ENCODE measurements at places on chromosomes 5 and 9.

DNA sequence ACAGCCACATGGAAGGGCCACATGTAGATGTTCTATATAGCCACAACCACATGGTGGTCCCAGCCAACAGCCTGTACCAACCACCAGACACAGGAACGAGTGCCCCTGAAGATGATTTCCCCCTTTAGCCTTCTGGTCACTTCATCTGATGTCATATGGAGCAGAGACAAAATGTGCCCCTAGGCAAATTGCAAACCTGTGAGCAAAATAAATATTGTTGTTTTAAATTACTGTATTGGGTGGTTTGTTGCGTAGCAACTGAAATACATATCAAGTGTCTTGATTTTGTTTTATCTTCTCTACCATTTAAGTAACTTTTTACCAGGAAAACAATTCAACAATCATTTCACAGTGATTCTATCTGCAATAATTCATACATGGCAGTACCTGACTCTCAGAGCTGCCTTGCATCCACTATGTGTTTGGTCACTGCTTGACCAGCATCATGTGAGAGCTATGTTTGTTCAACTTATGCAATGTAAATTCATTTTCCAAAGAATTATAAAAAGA is 142.5 kb upstream of the VLDLR start:
- DNase-seq: no peak

GRCh38 chr9:69918322-69918721 is 97.7 kb downstream of the CFAP95 start:
- no peak for DNase-seq

GRCh38 chr5:28779161-28779754 is 1740.9 kb upstream of the CDH9 start:
- DNase-seq: no peak

- DNase-seq: no peak
Observed at GRCh38 chr5:5770825-5771224, 348.3 kb downstream of the ICE1 start.

DNA sequence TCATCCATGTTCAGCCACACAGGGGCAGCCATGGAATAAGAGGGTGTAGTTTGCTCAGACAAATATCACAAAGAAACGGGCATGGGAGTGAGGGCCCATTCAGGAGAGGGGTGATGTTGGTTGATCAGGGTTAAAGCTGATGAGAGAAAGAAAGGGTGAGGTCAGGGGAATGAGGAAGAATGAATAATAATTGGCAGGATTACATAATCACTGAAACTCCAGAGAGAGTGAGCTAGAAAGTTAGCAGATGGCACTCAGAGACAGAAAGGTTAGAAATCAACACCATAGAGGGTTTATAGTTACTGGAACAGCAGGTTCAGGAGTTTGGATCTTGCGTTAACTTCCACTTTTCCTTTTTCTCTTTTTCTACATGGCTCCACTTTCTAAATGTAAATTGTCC is 113.9 kb downstream of the TAF11L14 start:
- DNase-seq: no peak

GRCh38 chr5:109668668-109669422 is 20.9 kb upstream of the MAN2A1 start:
- DNase-seq: no peak

DNA sequence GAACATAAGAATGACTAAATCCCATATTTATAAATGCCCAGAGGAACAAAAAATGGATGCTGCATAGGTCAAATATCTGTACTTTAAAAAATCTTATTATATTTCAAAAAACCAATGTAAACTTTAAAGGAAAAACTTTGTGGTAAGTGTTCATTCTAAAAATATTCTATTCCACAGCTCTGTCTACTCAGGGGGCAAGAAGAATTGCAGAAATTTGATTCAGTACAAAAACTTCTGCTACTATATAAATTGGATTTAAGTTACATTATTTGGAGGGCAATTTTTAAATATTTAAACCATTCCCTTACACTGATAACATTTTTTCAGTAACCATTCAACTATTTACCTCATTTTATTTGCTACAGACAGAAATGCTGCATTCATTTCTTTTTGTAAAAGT is 32.1 kb downstream of the NFIB start:
- DNase-seq: no peak

- no peak for DNase-seq
Observed at GRCh38 chr9:89891221-89891590, 286.4 kb downstream of the GADD45G start.

- DNase-seq: no peak
Observed at GRCh38 chr5:87746341-87746740, 333.6 kb upstream of the CCNH start.

DNA sequence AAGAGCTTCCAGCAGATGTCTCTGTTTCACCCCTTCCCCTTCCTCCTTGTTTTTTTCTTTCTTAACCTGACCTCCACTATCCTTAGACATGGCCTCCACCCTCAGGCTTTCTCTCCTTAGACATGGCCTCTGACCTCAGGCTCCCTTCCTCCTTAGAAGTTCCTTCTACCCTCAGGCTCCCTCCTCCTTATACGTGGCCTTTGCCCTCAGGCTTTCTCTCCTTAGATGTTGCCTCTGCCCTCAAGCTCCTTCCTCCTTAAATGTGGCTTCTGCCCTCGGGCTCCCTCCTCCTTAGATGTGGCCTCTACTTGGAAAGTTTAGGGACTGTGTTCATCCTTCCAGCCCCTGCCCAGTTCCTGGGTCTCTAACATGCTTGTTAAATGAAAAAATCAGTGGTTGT is 180.4 kb upstream of the S1PR3 start:
- no peak for DNase-seq

GRCh38 chr9:19411316-19411715 is 2.5 kb downstream of the ACER2 start:
- DNase-seq: no peak

DNA sequence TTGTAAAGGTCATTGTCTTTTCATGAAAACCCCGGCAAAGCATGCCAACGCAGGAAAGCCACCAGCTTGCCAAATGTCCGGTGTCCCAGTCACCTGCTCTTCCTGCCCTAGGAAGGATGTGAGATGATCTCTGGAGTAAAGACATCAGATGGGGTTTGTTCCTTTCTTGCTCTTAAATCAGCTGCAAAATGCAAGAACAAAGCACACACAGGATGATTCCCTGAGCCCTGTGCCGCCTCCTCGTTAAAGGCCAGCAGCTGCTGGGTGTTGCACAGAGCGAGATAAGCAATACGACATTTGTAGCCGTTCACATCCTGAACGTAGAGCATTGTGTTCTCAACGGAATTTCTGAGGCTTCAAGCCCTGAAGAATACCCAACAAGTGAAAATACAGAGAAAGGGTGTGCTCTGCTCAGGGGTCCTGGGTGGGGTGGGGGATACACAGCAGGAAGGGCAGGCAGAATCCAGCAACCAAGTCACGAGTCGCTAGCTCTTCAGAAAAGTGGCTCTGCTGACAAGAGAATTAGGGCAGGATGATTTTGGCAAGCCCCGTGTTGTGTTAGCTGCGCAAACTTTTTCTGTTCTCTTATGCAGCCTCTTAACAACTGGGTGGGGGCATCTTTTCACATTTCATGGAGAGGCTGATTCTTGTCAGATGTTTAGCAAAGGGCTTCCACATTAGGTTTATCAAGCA is 229.2 kb upstream of the MAP3K1 start:
- no peak for DNase-seq

- DNase-seq: no peak
Observed at GRCh38 chr9:79764374-79764773, 192.6 kb downstream of the TLE4 start.

DNA sequence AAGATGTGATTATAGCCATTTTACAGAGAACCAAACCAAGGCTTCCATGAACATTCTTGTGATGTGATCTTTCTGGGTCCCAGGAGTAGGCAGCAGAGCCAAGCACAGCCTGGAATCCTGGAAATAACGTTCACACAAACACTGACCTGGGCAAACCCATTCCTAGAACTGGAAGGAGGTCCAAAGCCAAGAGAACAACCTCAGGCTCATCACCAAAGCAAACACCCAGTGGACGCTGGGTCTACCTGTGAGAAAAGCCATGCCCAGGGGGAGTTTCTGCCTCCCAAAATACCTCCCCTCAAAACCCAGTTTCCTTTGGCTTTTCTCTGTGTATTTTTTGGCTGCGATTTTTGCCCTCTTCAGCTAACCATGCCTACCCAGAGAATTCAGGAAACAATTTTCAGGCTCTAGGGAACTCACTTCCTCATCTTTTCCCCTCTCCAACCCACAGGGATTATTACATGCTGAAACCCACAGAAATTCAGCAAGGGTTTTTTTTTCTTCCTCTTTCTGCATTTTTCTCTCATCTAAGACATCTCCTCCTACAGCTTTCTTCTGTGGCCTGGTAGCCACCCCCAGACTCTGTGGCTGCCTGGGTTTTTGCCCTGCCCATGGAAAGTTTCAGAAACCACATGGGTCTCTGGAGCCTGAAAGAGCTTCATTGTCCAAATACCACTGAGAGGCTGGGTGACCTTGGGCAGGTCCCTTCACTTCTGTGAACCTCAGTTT is 75.0 kb downstream of the TNC start:
- no peak for DNase-seq

GRCh38 chr9:99823681-99824377 is 2.1 kb downstream of the NR4A3 start:
- no peak for DNase-seq

DNA sequence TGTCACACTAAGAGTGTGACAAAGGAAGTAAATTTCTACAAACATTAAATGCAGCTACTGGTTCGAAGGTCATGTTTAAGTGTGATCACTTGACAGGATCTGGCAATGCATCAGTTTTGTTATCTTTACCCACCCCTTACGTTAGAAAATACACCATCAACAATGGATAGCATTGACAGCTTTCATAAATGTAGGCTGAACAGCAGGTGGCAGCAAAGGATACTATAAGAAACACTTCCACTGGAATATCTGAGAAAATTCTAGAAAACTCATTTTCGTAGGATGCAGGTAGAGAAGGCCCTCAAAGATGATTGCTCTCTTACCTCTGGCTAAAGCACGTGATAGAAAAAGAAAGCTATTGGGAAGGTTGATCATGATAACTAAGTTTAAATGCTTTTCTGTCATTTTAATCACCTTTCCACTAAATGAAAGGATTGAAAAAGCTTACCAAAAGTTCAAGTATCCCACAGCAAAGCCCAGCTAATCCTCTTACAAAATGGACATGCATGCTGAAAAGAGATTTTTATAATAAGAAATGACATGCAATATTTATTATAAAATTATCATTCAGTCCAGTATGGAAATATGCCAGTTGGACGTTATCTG is 292.5 kb downstream of the PARP8 start:
- DNase-seq: no peak

GRCh38 chr5:176387384-176387925 is 943 bp downstream of the NOP16 start:
- no peak for DNase-seq

DNA sequence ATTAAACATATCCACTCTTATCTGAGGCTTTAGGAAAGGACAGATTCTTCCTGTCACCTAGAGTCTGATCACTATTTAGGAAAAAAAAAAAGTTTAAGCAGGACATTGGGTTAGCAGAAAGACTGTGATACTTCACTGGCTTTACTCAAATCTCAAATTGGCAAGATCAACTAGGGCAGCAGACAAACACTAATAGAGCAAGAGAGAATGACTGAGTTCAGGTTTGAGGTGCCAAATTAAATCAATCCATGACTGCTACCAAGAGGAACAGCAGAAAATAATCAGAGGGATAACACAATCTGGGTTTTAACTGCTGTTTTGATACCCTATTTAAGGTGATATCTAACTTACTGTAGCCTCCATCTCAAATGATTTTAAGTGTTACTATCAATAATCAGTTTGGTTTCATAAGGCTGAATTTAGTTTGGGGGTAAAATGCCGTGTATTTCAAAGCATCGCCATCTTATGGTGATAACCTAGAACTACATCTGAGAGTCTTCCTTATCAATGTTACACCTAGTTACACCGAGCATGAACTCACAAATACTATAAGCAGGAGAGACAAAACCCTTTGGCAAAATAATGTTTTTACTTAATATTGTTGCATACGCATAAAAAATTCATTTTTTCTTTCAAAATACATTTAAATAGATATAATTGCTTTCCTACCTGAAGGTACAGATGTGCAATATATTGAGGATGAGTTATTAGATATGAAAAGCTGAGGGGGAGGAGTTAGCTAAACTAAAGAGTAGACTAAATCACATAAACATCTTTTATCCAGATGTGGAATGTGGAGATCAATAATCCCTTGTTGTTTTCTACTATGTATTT is 286.4 kb upstream of the CDH12 start:
- no peak for DNase-seq

DNA sequence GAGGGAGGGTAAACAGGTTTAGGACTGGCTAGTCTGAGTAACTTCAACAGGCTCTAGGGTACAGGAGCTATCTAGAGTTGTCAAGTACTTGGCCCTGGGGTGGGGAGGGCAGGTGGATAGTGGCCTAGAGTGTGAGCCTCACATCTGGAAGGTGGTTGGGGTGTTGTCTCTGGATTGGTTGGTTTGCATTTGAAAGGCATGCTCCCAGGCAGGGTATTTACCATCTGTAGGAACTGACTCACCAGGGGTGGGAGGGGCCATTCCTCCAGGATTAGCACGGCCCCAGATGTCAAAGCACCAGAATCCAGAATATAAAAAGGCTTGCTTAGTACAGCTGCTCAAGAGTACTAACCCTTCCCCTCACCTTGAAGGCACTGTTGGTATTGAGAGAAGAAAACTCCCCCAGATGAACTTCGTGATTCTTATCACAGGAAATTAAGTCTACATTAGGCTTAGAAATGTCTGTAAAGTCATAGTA is 193.3 kb downstream of the NTRK2 start:
- no peak for DNase-seq

DNA sequence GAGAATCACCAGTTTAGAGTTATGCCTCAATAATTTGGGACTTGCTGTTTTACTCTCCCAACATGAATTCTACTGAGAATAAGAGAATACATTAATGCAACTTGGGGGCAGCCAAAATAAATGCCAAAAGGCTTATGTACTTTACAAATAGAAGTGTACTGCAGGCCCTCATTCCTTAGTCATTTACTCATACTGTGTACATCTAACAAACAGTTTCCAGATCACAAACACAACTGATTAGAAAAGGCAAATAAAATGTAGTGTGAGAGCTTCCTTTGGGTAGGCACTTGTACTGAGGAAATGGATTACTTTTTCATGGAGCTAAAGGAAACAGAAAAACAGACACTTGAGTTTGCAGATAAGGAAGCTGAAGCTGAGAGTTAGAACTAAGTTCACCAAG is 12.6 kb downstream of the ANKDD1B start:
- no peak for DNase-seq

DNA sequence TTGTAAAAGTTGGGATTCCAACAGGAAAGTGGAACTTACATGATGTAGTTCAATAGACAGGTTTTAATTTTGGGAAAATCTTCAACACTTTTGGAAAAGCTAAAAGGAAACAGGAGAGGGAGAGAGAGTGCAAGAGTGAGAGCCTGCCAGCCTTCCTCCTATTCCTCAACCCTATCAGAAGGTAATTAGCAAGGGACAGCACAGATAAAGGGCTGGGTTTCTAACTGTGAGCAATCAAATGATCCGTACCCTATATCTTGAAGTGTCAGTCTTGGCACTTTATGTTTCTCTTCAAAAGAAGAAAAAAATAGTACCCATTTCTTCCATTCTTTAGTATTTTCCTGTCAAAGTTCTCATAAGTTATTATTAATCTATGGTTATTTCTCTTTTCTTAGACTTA is 79.4 kb downstream of the FER start:
- DNase-seq: no peak

- no peak for DNase-seq
Observed at GRCh38 chr9:126318858-126319257, 7.8 kb upstream of the MVB12B start.

Data from NCI-H2107 (cell line).